ENCODE measurements at places on chromosomes 7 and 10. TPM values are rescaled to one million over a fixed set of nuclear protein-coding genes. Genes with fewer than 3 reads are reported as not detected.

GRCh38 chr10:8424555-8425211, 370.2 kb downstream of the GATA3 start:
- no peak overlapping the region for H3K4me3 ChIP-seq
- DNase-seq: no peak
- H3K4me1 ChIP-seq: no peaks in the 10 kb centered on the region
- H3K27ac ChIP-seq: no peak overlapping the region
- H3K36me3 ChIP-seq: no peaks in the 10 kb centered on the region

- H3K27ac ChIP-seq: no peak overlapping the region
- H3K27me3 ChIP-seq: no peaks in the 10 kb centered on the region
- H3K4me3 ChIP-seq: no peak overlapping the region
- peaks cover 2% of the 10 kb centered on the region for H3K4me1 ChIP-seq
- no peaks in the 10 kb centered on the region for H3K36me3 ChIP-seq
- no peak for DNase-seq
Measured at GRCh38 chr7:82423446-82423845, 20.1 kb downstream of the CACNA2D1 start.

GRCh38 chr10:29608062-29608461, 26.7 kb downstream of the SVIL start:
- H3K4me1 ChIP-seq: peaks cover 4% of the 10 kb centered on the region
- peaks cover 6% of the 10 kb centered on the region for H3K36me3 ChIP-seq
- no peaks in the 10 kb centered on the region for H3K27me3 ChIP-seq
- no peak overlapping the region for H3K27ac ChIP-seq
- H3K4me3 ChIP-seq: no peak overlapping the region
- no peak for DNase-seq

DNA sequence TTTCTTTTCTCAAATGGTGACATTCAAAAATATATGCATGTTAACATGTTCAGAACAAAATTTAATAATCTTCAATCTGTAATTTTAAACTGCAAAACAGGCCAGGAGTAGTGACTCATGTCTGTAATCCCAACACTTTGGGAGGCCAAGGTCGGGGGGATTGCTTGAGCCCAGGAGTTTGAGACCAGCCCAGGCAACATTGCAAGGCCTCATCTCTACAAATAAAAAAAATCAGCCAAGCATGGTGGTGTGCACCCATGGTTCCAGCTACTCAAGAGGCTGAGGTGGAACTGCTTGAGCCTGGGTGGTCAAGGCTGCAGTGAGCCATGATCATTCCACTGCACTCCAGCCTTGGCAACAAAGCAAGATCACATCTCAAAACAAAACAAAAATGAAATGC, 394.3 kb downstream of the PARD3 start:
- no peaks in the 10 kb centered on the region for H3K27me3 ChIP-seq
- H3K4me1 ChIP-seq: 0 out of 2 replicates have a peak, but pooled peaks cover 2% of the 10 kb centered on the region
- no peak for DNase-seq
- H3K27ac ChIP-seq: no peak overlapping the region
- H3K36me3 ChIP-seq: no peaks in the 10 kb centered on the region
- H3K4me3 ChIP-seq: no peak overlapping the region

CHPF2 gene
- 26.2 TPM for total RNA-seq

IDI2 gene
- not detected for total RNA-seq
